PC-9 (cell line): ENCODE measurements at places on chromosomes 2 and 18. TPM values are rescaled to one million over a fixed set of nuclear protein-coding genes. Genes with fewer than 3 reads are reported as not detected.

Gene EFR3B
- total RNA-seq: 0.20 TPM in 1 of 2 replicates, not detected in the other

Gene SPATA3
- not detected in 2 replicates for total RNA-seq

Gene KDSR
- total RNA-seq: 33.8 and 41.7 TPM in 2 replicates

Gene AMMECR1L
- 17.1 and 20.3 TPM in 2 replicates for total RNA-seq

Gene MDH1B
- 2.7 and 4.1 TPM in 2 replicates for total RNA-seq

Gene CHRNG
- total RNA-seq: not detected in 2 replicates

Gene APOB
- not detected in 2 replicates for total RNA-seq

DNA sequence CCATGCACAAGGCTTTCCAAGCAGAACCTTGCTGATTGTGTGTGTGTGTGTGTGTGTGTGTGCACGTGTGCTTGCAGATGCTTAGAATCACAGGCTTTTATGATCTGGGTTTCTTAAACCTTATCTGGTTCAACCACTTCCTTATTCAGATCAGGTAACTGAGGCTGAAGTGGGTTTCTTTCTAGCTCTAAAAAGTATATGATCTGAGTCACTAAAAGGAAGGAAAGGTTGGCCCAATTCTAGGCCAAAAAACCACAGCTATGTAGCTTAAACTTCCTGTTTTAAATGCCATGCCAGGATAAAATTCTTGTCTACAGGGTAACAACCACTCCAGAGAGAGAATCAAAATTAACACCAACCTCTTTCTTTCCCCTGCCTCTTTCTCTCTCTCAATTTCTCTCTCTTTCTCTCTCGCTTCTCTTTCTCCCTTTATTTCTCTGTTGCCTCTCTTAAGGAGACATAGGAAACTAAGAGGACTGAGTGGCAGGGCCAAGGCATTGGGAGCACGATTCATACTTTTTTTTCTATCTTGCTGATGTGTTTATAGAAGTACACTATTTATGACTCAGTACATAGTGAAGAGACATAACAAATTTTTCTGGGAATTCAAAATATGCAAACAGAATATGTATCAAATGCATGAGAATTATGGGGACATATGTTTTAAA lies 140.3 kb downstream of the TRIB2 start:
- peak; percentile 31 for DNase-seq

- no peak for DNase-seq
Measured at GRCh38 chr2:96315005-96315399, 9.7 kb upstream of the SNRNP200 start.

DNA sequence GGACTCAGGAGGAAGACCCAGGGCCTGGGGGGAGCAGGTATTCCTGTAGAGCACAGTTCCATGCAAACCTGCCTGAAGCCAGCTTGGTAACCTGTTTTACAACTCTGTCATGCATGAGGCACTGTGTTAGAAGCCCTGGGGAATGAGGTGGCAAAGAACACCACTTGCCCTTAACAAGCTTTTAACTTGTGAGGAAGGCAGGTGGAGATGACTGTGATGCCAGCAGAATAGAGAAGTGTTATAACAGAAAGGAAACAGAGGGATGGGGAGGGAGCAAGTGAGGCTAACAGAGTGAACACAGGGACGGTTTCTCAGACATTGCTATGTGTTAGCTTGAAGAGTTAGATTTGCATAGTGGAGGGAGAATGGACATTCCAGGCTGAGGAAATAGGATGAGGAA lies 11.5 kb upstream of the IL1A start:
- DNase-seq: peak; percentile 92

- DNase-seq: no peak
Measured at GRCh38 chr2:3759331-3759730, 56.0 kb downstream of the DCDC2C start.

DNA sequence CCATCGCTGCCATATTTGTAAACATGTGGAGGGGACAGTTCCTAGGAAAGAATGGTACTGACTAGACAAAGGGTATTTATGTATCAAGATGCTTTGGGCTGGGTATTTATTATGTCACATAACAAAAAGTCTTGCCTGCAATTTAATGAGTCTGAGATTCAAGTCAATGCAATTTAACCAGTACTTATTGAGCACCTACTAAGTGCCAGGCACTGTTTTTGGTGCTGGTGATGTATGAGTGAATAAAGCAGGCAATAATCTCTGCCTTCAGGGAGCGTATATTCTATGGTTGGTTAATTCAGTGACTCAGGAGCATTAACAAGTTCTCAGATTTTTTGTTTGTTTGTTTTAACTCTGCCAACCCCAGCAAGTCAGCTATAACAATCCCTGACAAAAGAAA lies 24.6 kb upstream of the ACVR1 start:
- no peak for DNase-seq

DNA sequence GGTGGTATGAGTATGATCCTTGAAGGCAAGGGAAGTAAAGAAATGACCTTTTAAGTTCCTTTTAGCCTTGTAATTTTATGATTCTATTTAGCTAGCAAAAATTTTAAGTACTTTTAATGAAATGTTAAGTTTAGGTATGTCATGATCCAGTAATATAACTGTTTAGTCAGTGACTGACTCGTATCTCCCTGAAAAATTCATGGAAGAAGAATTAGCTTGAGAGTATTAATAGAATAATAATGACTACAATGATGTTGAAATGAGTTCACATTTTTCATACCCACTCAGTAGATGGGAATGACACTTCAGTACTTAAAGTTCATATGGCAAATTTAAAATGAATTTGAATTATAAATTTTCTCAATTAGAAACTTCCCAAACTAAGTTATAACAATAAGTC lies 14.6 kb downstream of the RAB3GAP1 start:
- no peak for DNase-seq

GRCh38 chr2:38187541-38188011 lies 111.6 kb upstream of the CYP1B1 start:
- no peak for DNase-seq

- DNase-seq: no peak
Measured at GRCh38 chr18:61851940-61852451, 40.8 kb downstream of the RNF152 start.

DNA sequence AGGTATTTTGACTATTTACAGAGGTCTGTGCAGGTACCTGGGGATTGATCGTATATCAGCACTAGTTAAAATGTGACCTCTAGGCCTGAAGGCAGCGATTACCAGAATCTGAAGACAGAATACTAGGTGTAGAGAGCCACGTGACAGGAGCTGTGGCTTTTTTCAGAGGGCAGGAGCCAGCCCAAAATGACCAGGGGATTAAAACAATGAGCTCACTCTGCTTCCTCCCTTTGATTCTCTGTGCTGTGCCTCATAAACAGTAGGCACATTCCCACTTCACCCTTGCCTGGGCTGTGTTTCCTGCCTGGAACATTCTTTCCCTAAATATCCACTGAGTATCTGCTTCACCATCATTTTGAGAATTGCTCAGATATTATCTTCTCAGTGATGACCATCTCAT lies 15.2 kb downstream of the ITGAV start:
- no peak for DNase-seq

DNA sequence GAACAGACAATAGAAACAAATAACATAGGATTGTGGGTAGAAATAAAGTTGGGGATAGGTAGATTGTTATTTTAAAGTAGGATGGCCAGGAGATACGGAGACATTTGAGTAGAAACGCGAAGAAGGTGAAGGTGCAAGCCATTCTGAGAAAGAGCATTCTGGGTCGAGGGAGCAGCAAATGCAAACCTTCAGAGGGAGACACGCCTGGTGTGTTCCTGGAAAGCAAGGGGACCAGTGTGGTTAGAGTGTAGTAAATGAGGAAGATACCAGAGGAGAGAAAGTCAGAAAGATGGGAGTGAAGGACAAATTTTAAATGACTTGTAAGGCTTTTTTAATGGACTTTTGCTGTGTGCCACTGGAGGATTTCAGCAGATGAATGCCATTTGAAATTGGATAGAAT lies 1.7 kb downstream of the CYP20A1 start:
- DNase-seq: no peak

GRCh38 chr2:195514365-195514764 lies 142.7 kb upstream of the SLC39A10 start:
- no peak for DNase-seq

- DNase-seq: no peak
Measured at GRCh38 chr2:70683455-70683854, 84.5 kb downstream of the ADD2 start.

DNA sequence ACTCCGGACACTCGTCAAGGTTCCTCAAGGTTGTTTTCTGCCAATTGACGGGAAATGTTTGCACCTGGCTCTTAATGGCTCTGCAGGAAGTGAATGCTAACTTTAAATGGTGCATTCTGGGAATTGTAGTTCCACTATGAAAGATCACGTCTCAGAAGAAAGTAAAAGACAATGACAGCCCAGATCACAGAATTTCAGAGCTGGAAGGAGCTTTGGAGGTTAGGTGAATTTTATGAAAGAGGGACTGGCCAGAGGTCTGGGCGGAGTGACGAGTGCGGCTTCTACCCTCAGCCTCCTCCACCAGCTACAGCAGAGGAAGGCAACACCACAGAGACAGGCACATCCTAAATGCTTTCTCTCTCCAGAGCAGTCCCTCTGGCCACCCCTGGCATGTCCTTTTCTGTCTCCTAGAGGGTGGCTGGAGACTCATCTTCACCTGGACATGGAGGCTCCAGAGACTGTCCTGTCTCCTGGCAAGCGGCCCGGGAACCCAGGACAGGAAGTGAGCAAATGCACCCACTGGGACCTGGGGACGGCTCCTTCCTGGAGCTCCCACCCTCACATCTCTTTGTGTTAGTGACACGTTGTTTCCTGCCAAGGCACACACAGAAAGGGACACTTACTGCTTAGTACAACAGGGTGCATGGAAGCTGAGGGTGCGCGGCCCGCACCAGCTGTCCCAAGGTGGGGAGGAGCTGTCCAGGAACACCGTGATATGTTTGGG lies 19.4 kb downstream of the THAP4 start:
- DNase-seq: no peak

DNA sequence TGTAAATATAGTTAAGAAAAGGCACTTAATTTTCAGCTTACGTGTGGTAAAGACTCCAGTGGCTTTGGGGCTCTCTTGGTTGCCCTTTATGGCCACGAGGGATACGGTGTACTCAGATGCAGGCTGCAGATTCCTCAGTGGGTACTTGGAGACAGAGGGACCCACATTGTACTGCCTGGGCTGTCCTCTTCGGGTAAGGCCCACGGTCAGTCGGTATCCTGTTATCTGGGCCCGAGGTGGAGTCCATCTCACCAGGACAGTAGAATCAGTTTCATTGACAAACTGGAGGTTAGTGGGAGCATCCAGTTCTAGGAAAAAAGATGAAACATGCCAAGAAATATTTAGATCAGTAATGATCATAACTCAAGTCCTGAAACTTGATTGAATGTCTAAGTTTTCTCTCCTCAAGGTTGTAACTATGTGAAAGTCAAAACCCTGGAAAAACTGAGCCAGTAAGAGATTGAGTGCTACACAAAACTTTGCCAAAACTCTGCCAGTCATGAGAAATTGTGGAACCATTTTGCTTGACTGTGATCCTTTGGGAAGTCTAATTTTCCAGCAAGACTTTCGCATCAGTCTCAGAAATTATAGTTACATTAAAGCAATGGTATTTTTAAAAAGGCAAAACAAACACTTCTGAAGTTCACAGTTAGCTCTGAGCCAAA lies 31.4 kb downstream of the FN1 start:
- DNase-seq: no peak

GRCh38 chr2:130791617-130791939 lies 36.2 kb downstream of the AMER3 start:
- no peak for DNase-seq

DNA sequence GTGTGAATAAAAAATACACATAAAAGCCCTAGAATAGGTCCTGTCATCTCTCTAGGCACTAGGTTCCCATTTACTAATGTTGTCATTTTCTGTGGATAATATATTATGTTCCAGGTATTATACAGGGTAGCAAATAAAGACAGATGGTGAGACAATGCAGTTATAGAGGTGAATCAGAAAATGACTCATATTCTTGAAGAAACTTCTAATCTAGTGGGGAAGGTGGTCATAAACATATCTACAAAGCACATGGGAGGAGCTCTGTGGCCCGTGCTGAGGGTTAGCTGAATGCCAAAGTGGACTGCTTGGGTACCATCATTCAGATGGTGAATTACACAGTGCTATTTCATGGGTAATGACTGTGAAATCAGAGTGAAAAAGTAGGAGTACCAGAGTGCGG lies 700.9 kb downstream of the ERBB4 start:
- no peak for DNase-seq

DNA sequence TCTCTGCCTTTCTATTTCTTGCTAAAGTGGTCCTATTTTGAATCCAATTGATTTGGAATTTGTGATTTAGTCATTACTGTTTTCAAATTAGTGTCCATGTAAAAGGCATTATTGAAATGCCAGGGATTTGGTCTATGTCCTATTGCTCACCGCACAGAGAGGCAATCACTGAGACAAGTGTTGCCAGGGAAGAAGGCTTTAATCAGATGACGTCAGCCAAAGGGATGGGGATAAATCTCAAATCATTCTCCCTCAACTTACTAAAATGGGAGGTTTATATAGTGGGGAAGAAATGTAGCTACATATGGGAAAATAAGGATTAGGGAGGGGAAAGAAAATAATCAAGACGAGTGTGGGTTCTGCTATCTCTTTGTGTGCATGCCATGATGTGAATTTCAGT lies 9.6 kb downstream of the SERPINB12 start:
- no peak for DNase-seq

DNA sequence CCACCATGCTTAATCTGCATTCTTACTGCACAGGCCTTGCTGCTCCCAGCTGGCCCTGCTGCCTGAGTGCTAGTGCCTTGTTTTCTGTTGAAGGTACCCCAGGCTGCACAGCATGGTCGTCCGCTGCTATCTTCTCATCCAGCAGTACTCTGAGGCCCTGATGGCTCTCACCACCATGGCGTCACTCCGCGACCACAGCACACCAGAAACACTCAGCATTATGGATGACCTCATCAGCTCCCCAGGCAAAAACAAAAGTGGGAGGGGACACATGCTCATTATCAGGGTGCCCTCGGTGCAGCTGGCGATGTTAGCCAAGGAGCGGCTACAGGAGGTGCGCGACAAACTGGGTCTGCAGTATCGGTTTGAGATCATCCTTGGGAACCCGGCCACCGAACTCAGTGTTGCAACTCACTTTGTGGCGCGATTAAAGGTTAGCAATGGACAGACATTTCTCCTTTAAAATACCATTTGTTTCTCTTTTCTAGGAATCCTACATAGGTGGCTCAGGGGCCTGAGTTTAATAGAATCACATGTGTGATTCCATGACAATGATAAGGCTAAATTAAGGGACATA lies 110.5 kb downstream of the ESCO1 start:
- DNase-seq: no peak

DNA sequence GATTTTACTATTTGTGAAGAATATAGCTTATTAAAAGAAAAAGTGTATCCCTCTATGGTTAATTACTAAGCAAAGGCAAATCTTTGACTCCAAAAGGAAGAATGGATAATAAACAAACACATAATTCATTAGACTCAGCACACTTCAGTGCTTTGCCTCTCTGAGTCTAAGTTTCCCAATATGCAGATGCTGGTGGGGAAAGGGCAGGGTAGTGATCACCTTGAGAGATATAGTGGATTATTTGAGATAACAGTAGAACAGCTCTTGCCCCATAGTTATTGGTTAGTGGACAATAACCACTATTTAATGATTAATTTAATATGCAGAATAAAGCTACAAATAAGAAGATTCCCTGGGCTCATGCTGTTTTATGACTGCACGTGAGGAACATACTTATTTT lies 98.2 kb upstream of the SLC8A1 start:
- no peak for DNase-seq

- DNase-seq: peak; percentile 23
Measured at GRCh38 chr2:220871909-220872308, 700.2 kb downstream of the EPHA4 start.
